ENCODE measurements at places on chromosomes 3 and 15. TPM values are rescaled to one million over a fixed set of nuclear protein-coding genes. Genes with fewer than 3 reads are reported as not detected.
A peak's percentile ranks its signal among the peaks of the same experiment; 100 is the strongest.

DNA sequence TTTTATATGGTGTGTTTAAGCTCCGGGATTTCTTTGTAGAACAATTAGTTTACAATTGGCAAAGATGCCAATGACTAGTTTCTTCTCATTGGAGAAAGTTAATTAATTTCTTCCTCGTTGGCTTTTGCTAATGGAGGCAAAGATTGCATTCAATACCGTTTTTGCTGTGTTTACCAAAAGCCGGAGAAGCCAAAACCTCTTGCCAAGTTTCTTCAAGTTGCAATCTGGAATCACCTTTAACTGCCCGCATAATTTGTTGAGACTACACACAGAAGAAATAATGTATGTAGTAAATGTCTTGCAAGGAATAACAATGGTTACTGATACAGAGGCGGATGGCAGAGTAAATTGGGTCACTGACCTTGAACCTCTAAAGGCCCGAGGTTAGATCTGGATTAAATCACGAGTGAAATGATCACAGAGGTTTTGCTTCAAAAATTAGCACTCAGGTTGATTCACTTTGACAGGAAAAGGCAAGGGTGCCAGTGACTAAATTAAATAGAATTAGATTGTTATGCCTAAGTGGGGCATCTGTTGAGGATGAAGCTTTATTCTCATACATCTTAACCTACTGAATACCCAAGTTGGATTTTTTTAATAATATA lies 732.1 kb upstream of the NR2F2 start:
- H3K27me3 ChIP-seq = no peaks in the 10 kb centered on the region
- no peak overlapping the region for H3K4me3 ChIP-seq
- no peak for DNase-seq
- H3K4me1 ChIP-seq = no peaks in the 10 kb centered on the region
- no peak overlapping the region for H3K27ac ChIP-seq

GRCh38 chr15:90040618-90041017 lies 39.5 kb downstream of the ZNF710 start:
- H3K4me1 ChIP-seq = no peaks in the 10 kb centered on the region
- no peak overlapping the region for H3K4me3 ChIP-seq
- no peaks in the 10 kb centered on the region for H3K36me3 ChIP-seq

NCEH1 gene
- total RNA-seq = 1.8 TPM

SOX14 gene
- not detected for total RNA-seq

DNA sequence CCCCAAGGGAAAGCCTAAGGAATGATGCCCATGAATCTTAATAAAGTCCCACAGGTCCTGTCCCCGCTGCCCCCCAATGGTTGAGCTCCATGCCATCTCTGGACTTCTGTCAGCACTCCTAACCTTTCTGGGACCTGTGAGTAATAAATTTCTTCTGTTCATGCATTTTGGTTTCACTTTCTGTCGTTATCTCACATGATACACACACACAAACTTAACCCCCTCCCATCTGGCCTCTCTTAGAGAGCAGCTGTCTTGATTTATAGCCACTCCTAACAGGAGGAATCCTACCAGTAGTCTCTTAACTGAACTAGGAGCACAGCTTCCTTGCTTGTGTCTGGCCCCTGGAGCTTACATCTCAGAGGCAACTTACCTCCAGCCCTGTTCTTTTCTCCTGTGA lies 82.7 kb upstream of the SELENOK start:
- no peak overlapping the region for H3K4me3 ChIP-seq
- H3K27me3 ChIP-seq = no peaks in the 10 kb centered on the region
- no peaks in the 10 kb centered on the region for H3K4me1 ChIP-seq
- no peak overlapping the region for H3K27ac ChIP-seq

GRCh38 chr15:26891448-26892181 lies 24.8 kb downstream of the GABRA5 start:
- no peak for DNase-seq
- no peaks in the 10 kb centered on the region for H3K27me3 ChIP-seq
- H3K27ac ChIP-seq = no peak overlapping the region
- no peak overlapping the region for H3K4me3 ChIP-seq

KY gene
- 4.0 TPM for total RNA-seq

CASR gene
- total RNA-seq = not detected

- H3K4me3 ChIP-seq = no peak overlapping the region
- H3K36me3 ChIP-seq = no peaks in the 10 kb centered on the region
- DNase-seq = no peak
- H3K27ac ChIP-seq = no peak overlapping the region
- H3K27me3 ChIP-seq = no peaks in the 10 kb centered on the region
Observed at GRCh38 chr3:22966349-22966748, 236.8 kb upstream of the UBE2E2 start.

GRCh38 chr15:90836296-90836871 lies 32.0 kb upstream of the FURIN start:
- no peaks in the 10 kb centered on the region for H3K36me3 ChIP-seq
- H3K27ac ChIP-seq = no peak overlapping the region
- DNase-seq = no peak
- no peaks in the 10 kb centered on the region for H3K27me3 ChIP-seq

GRCh38 chr15:64333986-64334929 lies 21.7 kb downstream of the CSNK1G1 start:
- no peak overlapping the region for H3K27ac ChIP-seq
- no peaks in the 10 kb centered on the region for H3K4me1 ChIP-seq
- no peaks in the 10 kb centered on the region for H3K36me3 ChIP-seq
- DNase-seq = no peak
- H3K27me3 ChIP-seq = no peaks in the 10 kb centered on the region
- H3K4me3 ChIP-seq = no peak overlapping the region

GRCh38 chr3:109125902-109126301 lies 8.0 kb upstream of the MORC1 start:
- no peak for DNase-seq
- no peak overlapping the region for H3K4me3 ChIP-seq
- H3K36me3 ChIP-seq = no peaks in the 10 kb centered on the region
- H3K27ac ChIP-seq = no peak overlapping the region

DNA sequence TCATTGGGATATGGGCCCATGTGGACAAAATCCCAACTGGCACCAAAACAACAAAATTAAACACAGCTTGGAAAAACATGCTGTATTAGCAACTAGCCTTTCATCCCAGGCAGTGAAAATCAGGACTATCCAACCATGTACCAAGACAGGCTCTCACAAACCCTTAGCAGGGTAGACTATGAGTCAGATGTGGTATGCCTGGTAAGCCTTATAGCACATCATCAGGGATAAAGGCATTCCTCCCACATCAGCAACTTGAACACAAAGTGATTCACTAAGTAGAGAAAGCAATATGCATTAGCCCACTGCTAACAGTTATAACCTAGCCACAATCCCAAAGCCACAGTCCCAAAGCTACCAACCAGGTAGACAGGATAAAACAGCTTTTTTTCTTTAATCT lies 8.0 kb downstream of the CEP152 start:
- no peaks in the 10 kb centered on the region for H3K27me3 ChIP-seq
- no peak for DNase-seq
- H3K4me1 ChIP-seq = no peaks in the 10 kb centered on the region
- no peak overlapping the region for H3K4me3 ChIP-seq
- H3K36me3 ChIP-seq = no peaks in the 10 kb centered on the region
- H3K27ac ChIP-seq = no peak overlapping the region

- no peaks in the 10 kb centered on the region for H3K27me3 ChIP-seq
- no peak overlapping the region for H3K4me3 ChIP-seq
- no peaks in the 10 kb centered on the region for H3K36me3 ChIP-seq
- no peaks in the 10 kb centered on the region for H3K4me1 ChIP-seq
- DNase-seq = no peak
- peak overlapping the region; percentile 53 for H3K27ac ChIP-seq
Observed at GRCh38 chr3:149009732-149010131, 18.4 kb downstream of the GYG1 start.

LIPH gene
- total RNA-seq = not detected

- H3K4me3 ChIP-seq = no peak overlapping the region
- H3K27ac ChIP-seq = no peak overlapping the region
- no peak for DNase-seq
Observed at GRCh38 chr3:37271611-37272010, 97.2 kb upstream of the LRRFIP2 start.

GRCh38 chr3:162334537-162334936 lies 837.9 kb downstream of the OTOL1 start:
- no peak for DNase-seq
- H3K27ac ChIP-seq = no peak overlapping the region
- H3K4me1 ChIP-seq = no peaks in the 10 kb centered on the region
- no peak overlapping the region for H3K4me3 ChIP-seq

CHRM5 gene
- not detected for total RNA-seq

DNA sequence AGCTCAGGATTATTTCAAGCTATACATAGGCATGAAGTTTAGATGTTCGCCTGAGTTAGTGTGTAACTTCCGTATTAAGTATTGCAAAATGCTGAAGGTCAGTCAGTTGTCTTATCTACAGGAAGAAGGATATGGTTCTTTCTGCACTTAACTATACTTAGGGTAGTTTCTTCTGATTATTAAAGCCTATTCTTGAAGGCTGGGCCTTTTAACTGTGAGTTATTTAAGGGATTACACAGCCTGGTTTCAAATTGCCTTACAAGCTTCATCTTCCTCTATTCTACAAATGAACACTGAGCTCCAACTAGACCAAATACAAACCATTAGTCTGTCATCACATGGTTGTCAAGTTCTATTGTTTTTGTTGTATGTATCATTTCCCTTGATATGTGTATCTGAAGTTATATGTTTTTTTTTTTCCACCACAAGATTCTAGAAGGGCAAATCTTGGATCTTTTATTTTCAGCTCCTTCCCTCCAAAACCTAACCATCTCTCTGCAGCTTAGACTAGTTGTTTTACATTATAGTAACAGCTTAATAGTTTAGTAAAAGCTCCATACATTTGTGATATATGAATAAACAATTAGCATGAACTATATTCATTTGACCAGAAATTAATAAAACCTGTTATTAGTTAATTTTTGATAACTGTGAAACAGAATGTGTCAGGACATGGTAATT lies 272.9 kb upstream of the KCNMB2 start:
- no peak for DNase-seq
- H3K27me3 ChIP-seq = no peaks in the 10 kb centered on the region
- no peaks in the 10 kb centered on the region for H3K36me3 ChIP-seq
- no peaks in the 10 kb centered on the region for H3K4me1 ChIP-seq
- H3K27ac ChIP-seq = no peak overlapping the region
- no peak overlapping the region for H3K4me3 ChIP-seq

DNA sequence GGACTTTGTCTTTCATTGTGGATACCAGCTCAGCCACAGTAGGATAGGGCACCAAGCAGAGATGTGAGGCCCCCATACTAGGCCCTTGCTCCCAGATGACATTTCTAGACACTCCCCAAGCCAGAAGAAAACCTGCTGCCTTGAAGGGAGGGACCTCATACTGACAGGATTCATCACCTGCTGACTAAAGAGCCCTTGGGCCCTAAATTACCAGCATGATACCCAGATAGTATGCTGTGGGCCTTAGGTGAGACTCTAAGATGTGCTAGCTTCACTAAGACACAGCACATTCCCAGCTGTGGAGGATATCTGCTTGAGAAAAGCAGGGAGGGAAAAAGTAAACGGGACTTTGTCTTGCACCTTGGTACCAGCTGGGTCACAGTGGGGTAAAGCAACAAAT lies 324.0 kb downstream of the TBL1XR1 start:
- no peak for DNase-seq
- H3K27ac ChIP-seq = no peak overlapping the region
- H3K4me3 ChIP-seq = no peak overlapping the region

LRTM1 gene
- not detected for total RNA-seq

GRCh38 chr3:107666853-107667252 lies 144.1 kb downstream of the BBX start:
- DNase-seq = no peak
- no peaks in the 10 kb centered on the region for H3K36me3 ChIP-seq
- H3K4me3 ChIP-seq = no peak overlapping the region

DNA sequence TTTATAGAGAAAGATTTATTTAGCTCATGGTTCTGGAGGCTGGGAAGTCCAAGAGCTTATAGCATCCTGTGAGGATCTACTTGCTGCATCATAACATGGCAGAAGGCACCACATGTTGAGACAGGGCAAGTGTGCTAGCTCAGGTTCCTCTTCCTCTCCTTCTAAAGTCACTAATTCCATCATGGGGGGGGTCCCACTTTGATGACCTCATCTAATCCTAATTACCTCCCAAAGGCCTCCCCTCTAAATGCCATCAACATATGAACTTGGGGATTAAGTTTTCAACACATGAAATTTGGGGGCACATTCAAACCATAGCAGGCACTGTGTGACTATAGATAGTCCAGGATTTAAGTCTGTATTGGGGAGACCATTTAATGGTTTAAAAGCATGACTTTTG lies 297.1 kb upstream of the ROPN1 start:
- no peaks in the 10 kb centered on the region for H3K36me3 ChIP-seq
- H3K27me3 ChIP-seq = no peaks in the 10 kb centered on the region
- H3K27ac ChIP-seq = no peak overlapping the region

NR2F2 gene
- total RNA-seq = 65.9 TPM

ZDHHC23 gene
- total RNA-seq = 10.8 TPM

FAM174B gene
- total RNA-seq = 7.5 TPM

DNA sequence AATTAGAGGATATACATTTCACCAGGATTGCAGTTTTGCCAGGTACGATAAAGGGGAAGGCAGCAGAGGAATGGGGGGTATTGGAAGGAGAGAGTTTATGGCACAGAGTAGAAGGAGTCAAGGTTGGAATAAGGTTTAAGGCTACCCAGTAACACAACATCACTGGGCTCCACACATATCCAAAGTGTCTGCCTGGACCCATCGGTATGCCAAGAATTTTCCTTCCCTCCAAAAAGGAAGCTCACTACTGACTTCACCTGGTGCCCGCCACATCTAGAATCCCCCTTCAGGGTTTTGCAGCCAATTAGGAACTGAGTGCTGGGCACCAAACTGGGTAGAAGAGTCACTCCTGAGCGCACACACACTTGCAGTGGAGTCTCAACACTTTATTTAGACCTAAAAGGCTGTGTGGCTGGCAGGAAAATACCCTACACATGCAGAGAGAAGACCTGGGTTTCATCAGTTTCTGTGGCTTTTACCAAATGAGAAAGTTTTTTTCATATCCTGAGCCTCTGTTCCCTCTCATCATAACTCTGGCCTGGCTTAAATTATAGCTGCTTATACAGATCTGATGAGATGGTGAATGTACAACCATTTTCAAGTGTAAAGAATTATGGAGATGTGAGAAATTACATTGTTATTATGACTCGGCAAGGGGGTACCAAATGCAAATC lies 190.8 kb upstream of the LPP start:
- no peaks in the 10 kb centered on the region for H3K4me1 ChIP-seq
- no peak for DNase-seq
- H3K27me3 ChIP-seq = no peaks in the 10 kb centered on the region
- no peak overlapping the region for H3K4me3 ChIP-seq
- no peaks in the 10 kb centered on the region for H3K36me3 ChIP-seq

GRCh38 chr15:93165734-93166470 lies 76.9 kb upstream of the RGMA start:
- H3K4me1 ChIP-seq = no peaks in the 10 kb centered on the region
- no peak for DNase-seq
- no peaks in the 10 kb centered on the region for H3K36me3 ChIP-seq
- H3K27me3 ChIP-seq = no peaks in the 10 kb centered on the region
- H3K27ac ChIP-seq = no peak overlapping the region

DNA sequence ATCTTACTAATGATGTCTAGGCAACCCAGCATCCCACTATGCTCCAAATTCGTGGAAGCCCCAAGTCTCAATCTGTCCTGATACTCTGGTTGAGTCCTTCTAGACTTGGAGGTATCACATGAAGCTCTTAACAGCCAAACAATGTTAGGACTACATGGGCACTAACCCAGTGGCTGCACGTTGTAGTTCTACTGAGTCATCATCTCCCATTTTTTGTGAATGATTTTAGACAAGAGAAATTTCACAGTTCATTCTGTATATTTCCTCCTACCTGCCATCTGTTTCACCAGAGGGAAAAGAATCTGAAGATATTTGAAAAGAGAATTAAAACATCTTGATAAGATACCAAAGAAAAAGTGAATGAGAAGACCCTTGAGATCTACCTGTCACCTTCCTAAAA lies 9.8 kb upstream of the WWTR1 start:
- H3K27me3 ChIP-seq = no peaks in the 10 kb centered on the region
- H3K36me3 ChIP-seq = no peaks in the 10 kb centered on the region
- DNase-seq = no peak
- H3K27ac ChIP-seq = no peak overlapping the region
- H3K4me3 ChIP-seq = no peak overlapping the region

GRAMD1C gene
- 10.3 TPM for total RNA-seq

Measured in uterus (tissue), 4 donors.